ENCODE measurements at places on chromosomes 1 and 21.

- peak; percentile 53 for DNase-seq
These were observed 53.3 kb upstream of the SYT14 start for GRCh38 chr1:209884665-209885117.

GRCh38 chr1:187091666-187092065 is 262.9 kb downstream of the PLA2G4A start:
- no peak for DNase-seq

DNA sequence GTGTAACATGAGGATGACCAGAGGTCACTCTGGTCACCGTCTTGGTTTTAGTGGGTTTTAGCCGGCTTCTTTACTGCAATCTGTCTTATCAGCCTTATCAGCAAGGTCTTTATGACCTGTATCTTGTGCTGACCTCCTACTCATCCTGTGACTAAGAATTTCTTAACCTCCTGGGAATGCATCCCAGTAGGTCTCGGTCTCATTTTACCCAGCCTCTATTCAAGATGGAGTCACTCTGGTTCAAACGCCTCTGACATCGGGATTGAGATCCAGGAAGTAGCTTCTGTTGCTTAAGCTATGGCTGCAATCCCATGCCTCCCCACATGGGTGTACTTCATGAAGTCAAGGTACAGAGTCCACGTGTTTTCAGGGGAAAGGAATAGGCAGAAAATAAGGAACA is 19.9 kb downstream of the FMN2 start:
- DNase-seq: no peak

GRCh38 chr1:196078691-196079090 is 529.5 kb downstream of the KCNT2 start:
- no peak for DNase-seq

DNA sequence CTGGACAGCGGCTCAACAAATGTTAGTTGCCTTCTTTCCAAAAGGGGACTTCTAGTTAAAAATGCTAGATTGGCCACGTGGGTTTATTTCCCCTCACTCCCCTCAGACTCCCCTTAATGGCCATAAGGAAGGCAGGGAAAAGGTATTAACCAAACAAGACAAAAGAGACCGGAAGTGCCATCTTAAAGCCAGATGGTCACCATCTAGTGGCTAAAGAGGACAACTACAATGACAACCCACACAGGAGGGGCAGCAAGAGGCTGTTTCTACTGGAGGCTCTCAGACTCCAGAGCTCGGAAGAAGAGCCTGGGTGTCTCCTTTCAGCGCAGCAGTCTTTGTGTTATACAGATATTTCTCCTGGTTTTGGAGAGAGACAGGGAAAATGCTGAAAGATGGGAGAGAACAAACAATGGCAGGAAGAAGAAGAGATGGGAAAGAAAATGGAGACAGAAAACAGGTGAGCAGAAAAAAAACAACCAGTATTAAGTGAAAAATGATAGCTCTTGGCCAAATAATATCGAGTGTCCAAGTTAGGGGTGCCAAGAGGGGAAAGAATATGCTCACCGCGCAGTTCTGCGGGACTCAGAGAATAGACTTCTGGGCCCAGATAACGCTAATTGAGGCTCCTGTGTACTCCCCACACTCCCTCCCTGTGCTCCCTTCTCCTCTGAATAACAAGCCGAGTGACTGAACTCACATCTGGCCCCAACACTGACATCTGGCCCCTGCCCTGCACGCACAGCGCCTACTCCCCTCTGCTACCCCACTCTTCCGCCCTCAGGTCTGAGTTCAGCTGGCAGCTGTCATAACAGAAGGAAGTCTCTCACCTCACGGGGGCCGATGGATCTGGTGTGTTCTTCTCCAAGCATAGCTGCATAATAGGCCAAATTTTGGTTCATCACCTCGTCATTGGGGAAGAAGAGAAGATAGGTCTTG is 9.6 kb downstream of the P3H1 start:
- DNase-seq: no peak

GRCh38 chr1:30511106-30511505 is 212.3 kb downstream of the MATN1 start:
- no peak for DNase-seq

DNA sequence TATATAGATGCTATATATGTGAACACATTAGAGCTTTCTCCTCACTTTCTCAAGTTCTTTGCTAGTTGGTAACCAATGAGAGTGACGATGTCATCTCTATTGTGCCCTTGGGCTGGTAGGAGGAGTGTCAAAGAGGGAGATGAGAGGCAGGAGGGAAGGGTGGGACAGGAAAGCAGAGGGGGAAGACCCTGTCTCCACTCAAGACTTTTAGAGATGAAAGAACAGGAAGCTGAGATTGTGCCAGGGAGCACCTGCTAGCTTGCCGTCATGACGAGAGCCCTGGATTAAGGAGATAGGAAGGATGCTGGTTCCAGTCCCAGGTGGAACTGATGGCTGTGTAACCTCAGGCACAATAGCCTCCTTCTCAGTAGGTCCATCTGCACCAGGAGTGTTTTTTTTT is 16.7 kb downstream of the CNR2 start:
- DNase-seq: no peak

GRCh38 chr1:201468501-201468843 is 516 bp downstream of the PHLDA3 start:
- DNase-seq: peak; percentile 17

GRCh38 chr21:25911730-25912401 is 177.1 kb downstream of the GABPA start:
- DNase-seq: no peak

DNA sequence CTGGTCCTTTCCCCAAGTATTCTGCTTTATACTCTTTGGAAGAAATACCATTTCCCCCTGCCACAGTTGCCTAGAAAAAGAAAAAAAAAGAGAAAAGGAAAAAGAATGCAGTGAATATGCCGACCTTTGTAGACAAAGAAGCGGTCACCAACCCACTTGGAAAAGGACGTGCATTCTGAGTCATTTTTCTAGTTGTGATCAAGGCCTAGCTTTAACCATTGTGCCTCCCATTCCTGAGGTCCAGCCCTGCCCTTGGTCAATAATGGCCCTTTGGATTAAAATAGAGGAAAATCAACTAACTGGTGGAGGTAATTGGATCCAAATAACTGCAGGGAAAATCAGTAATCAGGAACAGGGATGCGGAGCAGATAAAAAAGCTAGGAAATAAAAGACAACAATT is 24.8 kb downstream of the S1PR1 start:
- DNase-seq: no peak

DNA sequence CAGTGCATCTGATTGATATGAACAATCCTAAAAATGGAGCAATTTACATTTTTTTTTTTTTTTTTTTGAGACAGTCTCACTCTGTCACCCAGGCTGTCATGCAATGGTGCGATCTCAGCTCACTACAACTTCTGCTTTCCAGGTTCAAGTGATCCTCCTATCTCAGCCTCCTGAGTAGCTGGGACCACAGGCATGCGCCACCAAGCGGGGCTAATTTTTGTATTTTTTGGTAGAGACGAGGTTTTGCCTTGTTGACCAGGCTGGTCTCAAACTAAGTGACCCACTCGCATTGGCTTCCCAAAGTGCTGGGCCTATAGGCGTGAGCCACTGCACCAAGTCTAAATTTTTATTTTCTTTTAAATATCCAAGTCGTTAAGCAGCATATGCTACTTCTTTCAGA is 109.0 kb downstream of the FAF1 start:
- no peak for DNase-seq

DNA sequence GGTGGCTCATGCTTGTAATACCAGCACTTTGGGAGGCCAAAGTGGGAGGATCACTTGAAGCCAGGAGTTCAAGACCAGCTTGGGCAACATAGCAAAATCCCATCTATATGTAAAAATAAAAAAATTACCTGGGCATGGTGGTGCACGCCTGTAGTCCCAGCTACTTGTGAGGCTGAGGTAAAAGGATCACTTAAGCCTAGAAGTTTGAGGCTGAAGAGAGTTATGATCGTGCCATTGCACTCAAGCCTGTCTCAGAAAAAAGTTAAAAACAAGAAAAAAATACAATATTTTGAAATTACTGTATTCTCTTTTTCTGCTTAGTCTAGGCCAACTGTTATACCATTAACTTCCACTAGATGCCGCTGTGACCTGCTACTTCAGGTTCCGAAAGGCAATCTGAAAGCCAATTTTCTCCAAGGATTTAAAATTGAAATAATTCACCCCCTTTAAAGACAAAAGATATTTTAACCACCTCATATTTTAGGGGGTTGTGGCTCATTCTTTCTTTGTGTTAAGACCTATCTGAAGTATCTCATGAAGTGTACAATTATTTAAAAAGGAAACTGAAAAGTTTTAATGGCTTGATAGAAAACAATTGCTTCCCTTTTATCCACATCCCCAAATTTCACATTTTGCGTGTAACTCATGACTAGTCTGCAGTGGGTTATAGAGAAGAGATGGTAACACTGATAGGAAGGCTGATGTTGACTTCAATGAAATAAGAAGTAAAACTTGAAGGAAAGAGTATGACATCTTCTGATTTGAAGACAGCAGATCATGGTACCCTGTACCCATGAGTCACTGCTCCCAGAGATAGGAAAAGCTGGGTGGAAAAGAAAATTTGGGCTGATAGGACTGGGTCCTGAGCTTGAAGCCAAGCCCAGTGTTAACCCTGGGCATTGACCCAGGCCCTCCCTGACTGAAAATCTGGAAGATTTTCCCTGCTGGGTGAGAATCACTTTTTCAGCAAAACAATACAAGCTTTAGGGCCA is 24.4 kb upstream of the CLDN14 start:
- DNase-seq: peak; percentile 41

DNA sequence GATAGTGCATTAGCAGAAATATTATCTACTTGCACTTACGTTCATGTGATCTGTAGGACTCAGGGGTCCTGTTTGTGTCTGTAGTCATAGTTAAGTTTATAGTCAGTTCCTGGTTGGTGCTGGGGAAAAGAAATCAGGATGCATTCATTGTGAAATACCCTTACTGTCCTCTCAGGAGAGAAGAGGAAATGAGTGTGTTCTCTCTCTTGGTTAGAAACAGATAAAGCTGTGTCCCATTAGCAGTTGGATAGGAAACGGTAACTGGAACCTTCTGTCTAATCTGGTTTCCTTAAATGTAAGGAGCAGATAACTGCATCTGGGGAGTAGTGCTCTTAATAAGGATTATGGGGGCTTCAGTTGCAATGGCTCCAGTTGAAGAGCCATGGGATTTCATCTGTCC is 8.9 kb downstream of the SDCCAG8 start:
- no peak for DNase-seq

DNA sequence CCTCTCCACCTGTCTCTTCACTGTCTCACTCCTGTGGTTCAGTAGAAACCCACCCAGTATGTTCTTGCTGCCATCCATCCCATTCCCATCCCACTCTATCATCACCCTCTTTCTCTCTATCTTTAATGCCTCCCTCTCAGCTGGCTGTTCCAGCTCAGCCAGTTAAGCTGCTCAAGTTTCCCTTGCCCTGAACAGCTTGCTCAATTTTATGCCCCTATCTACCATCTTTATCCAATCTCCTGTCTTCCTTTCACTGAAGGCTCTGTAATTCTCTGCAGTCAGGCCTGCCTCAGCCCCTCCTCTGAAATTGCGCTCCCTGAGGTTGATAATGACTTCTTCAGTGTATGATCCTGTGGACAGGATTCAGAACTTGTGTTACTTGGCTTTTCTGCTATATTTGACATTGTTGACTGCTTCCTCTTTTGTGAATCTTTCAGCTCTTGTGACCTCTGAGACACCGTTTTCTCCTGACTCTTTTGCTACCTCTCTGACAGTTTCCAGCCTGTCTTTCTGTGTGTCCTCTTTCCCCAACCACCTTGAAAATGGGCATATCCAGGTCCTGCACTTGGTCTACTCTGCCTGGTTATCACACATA is 13.9 kb upstream of the BCAR3 start:
- no peak for DNase-seq

DNA sequence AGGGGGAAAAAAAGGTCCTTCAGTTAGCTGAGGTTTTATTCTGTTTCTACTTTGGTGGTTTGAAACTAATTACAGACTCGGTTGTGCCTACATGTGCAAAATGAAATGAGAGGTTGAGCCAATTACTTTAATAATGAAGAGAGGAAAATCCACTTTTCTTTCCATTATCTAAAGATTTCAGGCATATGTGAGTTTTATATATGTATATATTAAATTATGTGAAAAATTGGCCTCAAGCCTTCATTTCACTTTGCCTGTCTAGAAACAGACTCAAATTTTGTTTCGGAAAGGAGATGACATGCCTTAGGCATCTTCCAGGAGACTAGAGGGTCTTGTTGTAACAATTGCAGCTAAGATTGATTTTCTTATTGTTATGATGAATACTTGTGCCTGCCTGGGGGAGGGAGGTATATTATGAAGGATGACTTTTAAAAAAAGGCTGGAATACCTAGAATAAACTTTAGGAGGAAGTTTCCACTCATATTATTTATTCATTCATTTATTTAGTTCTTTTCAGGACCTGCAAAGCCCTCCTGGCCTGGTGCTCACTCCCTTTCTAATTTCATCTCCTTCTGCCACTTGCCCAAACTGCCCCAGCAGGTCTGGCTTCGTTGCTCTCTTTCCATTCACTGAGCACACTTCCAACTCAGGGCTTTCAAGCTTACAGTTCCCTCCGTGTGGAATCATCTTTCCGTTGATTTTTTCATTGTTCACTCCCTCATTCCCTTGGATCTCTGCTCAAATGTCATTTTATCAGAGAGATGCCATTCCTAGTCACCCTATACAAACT is 94.2 kb upstream of the HOOK1 start:
- no peak for DNase-seq

- no peak for DNase-seq
These were observed 1.6 kb downstream of the TADA1 start for GRCh38 chr1:166874464-166874863.

GRCh38 chr1:156957634-156958033 is 37.2 kb downstream of the LRRC71 start:
- no peak for DNase-seq

GRCh38 chr1:18198260-18198659 is 90.7 kb downstream of the IGSF21 start:
- no peak for DNase-seq

DNA sequence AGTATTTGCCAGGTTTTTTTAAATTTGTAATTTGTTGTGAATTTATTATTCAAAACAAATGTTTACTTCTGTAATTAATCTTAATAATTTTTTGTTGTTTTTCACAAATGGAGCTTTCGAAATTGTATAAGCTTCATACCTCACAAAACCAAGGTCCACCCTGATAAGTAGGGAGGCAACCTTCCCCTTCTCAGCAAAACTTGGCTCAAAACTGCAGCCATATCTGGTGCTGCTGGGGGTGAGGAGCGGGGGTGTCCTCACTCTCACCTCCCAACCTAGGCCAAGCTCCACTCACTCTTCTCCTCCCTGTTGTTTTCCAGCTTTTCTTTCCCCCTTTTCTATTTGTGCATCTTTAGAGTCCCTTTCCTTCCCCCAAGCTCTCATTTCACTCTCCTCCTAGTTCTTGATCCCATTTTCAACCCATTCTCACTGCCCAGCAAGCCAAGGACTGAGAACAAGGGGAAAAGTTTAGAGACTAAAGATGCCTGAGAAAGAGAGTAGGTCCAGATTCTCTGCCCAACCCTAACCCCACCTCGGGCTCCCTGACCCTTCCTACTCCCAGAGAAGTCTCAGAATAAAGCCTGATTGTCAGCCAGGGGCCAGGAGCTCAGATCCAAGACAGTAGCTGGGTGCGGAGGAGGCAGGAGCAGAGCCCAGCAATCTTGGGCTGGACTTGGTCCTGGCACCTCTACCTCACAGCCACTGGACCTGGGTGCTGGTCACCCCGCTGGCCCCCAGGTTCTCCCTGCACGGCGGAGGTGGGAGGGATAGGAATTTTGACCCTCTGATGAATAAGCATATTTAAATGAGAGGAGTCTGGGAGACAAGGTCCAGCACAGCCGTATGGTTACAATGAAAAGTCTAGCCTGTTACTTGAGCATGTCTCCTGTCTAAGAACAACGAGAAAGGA is 8.3 kb upstream of the CFAP45 start:
- DNase-seq: no peak

Data from activated naive CD8-positive, alpha-beta T cell treated with anti-CD3 and anti-CD28 coated beads, Interleukin-2, amount 50 U/mL, for 24 hours (primary cell).